DMS 273 treated with DMSO at 0.1 percent for 48 hours (cell line): ENCODE measurements at places on chromosomes 2 and 18.

DNA sequence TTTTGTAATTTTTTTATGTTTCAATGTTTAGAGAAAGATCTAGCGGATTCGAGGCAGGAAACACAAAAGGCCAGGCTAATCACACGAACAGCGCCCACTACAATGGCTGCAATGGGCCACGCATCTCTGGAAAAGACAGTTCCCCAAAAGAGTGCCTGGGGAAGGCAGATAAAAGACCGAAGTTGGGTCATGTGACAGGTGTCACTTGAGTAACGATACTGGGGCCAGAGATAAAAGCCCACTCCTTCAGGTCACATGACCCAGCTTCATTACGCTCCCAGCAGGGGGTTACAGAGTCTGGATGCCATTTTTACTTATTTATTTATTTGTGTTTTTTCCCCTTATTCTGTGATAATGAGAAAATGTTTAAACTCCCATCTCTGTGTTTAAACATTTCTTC lies 95.4 kb downstream of the CDK15 start:
- no peak for DNase-seq

GRCh38 chr2:105510761-105511528 lies 112.1 kb upstream of the FHL2 start:
- no peak for DNase-seq

GRCh38 chr18:55457028-55457427 lies 131.0 kb downstream of the TCF4 start:
- DNase-seq: no peak

DNA sequence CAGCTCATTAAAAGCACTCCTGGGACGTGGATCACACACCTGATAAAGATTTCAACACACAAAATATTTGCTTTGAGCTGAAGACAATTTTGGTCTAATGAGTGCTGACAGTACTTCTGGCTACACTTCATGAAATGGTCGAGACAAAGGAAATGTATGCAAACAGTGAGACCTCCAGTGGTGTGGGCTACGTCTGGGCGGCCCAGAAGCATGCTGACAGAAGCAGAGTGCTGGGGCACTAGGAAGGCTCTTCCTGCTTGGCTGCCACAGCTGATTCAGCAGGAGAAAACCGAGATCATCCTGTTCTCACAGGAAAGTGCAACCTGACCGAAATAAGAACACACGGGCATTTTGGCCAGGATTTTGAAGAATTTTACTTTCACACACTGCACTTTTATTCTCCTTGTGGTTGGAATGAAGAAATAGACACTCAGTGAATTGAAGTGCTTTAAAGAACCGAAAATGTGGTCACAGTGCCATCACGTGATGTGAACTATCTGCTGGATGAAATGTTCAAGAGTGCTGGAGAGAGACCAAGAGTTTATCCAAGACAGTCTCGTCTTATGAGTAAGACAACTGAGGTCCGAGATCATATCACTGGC lies 149.5 kb downstream of the CCBE1 start:
- DNase-seq: no peak

DNA sequence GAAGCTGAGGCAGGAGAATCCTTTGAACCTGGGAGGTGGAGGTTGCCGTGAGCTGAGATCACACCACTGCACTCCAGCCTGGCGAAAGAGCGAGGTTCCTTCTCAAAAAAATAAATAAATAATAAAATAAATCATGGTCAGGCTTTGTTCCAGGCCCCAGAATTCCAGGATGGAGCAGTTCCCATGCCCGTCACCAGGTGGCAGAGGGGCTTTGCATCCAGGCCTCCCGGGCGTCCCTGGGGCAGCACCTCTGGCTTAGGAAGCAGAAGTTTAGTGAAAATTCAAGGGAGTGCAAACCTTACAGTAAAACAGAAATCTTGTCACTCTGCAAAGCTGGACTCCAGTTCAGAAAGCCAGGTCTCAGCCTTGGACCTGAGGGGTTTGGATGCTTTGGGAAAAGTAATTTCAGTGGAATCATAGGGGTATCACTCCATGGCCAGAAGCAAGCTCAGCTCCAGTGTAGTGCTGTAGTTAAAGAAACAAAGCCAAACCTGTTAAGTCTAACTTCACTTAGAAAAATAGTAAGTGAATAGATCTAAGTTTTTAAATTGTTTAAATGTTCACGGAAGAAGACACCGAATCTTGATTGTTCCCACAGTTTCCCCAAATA lies 512.7 kb downstream of the CMPK2 start:
- DNase-seq: no peak

DNA sequence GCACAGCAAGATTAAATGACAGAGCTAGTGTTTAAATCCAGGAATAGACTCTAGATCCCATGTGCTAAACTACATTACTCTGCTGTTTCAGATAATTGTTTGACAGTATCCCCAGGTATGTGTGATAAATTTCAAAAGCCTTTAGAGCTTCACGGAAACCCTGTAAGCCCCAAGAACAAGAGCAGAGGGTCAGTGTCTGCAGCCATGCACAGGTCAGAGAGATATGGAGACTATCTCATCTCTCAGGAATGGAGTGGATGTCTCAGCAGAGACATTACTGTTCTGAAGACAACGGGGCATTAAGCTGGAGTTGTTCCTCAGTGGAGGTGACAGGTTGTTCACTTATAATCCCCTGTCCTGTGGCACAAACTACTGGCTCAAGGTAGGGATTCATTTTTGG lies 139.1 kb upstream of the FOSL2 start:
- no peak for DNase-seq

DNA sequence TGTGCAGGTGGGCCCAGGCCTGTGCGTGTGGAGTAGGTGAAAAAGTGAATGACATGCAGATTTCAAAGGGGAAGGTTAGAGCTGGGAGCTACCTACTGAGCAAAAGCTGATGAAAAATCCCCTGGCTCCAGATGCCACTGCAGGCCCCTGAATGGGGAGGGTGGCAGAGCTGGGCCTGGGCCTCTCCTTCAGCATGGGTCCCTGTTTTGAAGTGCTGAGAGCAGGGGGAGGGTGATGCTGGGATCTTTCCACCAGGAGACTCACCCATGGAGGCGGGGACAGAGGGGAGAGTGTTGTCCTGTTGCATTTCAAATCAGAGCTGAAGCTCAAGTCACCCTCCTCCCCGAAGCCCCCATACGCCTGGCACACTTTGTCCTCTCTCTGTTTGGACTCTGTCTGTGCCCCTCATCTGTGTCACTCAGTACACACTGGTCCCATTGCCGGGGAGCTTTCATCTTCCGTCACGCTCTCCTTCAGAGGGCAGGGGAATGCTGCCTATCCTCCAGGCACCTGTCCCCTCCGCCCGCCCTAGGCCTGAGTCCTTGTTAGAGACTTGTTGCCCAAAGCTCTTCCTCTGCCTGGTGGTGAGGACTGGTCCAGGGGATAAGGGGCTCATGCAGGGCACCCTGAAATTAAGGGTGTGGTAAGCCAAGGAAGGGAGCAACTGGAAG lies 206.6 kb downstream of the HAUS1 start:
- DNase-seq: no peak

GRCh38 chr2:196291873-196292800 lies 120.8 kb upstream of the STK17B start:
- no peak for DNase-seq

DNA sequence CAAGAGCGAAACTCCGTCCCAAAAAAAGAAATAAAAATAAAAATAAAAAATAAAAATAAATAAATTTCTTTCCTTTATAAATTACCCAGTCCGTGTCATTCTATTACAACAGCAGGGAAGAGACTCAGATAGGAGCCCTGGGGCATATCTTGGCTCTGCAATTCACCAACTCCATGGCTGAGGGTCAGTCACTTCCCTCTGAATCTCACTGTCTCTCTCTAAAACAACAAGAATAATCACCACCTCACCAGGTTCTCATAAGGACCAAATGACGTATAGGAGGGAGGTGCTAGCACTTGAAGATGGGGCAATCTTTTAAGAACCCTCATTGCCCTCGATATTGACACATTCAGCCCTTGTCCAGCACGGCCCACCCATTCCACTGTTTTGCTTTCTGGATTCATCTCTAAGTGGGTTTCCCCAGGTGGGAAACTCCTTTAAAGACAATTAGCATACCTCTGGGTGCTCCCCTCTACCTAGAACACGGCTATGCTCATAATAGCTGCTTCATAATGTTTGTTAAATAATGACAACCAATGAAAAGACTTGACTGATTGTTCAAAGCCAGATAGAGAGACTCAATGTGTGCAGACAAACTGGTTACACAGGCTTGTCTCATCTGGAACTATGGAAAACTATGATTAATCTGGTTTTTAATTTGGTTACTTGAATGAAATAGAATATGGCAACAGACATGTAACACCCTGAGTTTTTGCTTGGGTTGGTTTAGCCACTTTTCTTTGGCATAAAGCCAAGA lies 15.1 kb downstream of the MYCN start:
- no peak for DNase-seq

DNA sequence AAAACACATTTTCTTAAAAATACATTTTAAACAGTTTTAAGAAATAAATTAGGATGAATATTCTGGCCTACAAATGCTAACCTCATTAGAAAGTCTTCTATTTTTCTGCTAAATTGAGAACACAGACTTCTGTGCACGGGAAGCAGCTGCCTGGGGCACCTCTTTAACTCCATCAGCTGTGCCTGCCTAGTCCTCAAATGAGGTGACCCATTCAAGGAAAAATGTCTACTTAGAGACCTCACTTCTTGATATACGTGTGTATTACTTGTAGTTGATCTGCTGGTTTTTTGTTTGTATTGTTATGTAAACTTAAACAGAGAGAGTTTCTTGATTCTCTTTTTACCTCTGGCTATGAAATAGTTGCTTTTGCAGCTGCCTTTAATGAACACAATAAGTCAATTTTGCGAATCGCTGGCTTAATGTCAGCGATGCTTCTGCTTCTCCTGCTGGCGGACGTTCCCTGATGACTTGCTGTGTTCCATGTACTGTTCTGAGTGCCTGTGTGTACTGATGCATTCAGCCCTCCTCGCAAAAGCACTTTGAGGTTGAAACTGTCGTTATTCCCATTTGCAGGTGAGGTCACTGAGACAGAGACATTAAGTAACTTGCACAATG lies 88.7 kb upstream of the TXNDC2 start:
- no peak for DNase-seq

DNA sequence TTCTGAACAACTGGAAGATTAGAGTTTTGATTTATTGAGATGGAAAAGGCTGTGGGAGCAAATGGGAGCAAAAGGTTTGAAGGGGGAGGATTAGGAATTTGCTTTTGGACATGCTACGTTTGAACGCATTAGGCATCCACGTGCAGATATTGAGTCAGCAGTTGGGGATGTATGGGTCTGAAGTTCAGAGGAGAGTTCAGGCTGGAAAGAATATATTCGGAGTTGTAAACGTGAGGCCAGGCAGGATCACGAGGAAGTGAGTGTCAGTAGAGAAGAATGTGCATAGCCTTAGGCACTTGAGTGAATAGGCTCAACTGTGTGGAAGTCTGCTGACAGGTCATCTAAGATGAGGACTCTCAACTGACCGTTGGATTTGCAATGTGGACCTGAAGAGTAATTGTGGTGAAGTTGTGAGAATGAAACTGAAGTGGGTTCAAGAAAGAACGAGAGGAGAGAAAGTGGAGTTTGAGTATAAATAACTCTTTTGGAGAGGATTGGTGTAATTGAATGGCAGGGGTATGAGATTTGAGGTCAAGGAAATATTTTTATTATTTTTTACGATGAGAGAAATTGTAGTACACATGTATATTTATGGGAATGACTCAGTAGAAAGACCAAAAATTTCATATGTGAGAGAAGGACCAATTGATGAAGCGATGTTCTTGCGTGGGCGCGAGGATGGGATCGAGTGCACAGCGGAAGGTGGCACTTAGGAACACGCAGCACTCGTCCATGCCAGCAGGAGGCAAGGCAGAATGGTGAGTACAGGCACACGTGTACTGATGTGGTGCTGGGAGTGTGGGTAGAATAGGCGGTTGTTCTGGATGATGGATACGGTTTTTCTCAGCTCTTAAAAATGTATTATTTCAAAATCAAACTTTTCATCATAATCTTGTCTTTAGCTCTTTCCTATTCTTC lies 40.5 kb upstream of the POLE4 start:
- DNase-seq: no peak

- no peak for DNase-seq
Measured at GRCh38 chr2:151971301-151972051, 127.4 kb downstream of the CACNB4 start.

DNA sequence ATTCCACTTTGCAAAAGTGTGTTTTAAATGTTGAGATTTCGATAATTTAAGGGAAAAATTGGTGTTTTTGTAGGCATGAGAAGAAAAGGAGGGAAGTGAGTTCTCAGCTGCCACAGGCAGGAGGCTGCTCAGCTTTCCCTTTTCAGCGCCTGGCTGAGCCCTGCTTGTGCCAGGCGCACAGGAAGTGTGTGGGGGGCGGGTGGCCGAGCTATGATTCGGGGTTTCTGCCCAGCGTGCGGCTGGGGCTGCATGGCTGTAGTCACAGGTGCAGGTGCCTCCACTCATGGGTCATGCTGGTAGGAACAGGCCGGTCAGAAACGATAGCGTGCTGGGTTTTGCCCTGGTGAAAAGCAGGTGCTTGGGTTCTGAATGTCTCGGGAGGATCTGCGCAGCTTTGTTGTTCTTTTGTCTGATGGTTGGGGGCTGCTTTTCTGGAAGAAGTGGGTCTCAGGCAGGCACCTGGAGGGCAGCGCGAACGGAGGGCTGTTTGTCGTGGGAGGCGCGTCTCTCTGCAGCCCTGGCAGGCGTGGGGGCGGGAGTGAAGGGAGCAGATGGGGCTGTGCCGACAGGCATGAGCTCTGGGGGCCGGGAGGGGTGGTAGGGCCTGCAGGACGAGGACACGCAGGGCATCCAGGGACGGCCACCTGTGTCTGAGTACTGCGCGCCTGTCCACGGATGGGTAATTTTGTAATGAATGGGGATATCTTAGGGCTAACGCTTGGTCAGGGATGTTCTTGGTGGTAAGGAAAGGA lies 2.1 kb downstream of the KCNG2 start:
- no peak for DNase-seq

- no peak for DNase-seq
Measured at GRCh38 chr2:217656316-217656715, 346.5 kb downstream of the TNS1 start.

GRCh38 chr2:149271575-149271974 lies 58.8 kb upstream of the LYPD6 start:
- no peak for DNase-seq

DNA sequence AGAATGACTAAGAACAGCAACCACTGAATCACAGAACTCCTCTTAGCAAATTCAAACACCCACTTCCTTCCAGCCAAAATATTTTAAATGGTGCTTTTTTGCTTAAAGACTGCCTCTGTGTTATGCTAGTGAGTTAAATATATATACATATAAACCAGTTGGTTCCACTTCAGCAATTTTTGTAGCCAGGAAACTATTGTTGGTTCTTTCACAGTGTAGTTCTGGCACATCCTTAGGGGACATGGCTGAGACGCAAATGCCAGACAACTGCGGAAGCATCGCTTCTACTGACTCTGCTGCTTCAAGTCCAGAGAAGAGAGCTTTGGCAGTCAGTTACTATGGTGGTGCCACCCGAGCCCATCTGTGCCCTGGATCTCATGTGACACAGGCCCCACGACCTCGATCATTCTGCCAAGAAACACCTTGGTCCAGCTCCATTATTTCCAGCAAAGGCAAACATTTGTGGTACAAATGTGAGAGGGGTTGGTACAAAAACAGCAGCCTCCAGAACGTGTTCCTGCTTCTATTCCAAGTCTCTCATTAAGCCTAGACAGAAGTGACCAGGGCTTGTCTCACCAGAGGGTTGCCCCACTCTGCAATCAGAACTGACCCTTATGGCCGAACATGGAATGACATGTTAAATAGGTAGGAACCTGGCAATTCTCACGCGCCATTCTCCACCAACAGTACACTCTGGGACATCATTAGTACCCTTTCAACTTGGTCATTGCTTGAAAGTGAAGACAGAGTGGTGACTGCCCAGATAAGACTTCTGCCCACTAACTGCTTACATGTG lies 117.8 kb upstream of the NRP2 start:
- no peak for DNase-seq
